Natural killer cell treated with Interleukin-12 subunit alpha and Interleukin-12 subunit beta and Interleukin-15 and Interleukin-18, amount 100 ng/mL, for 72 hours (primary cell): ENCODE measurements at places on chromosomes 3 and 15.

DNA sequence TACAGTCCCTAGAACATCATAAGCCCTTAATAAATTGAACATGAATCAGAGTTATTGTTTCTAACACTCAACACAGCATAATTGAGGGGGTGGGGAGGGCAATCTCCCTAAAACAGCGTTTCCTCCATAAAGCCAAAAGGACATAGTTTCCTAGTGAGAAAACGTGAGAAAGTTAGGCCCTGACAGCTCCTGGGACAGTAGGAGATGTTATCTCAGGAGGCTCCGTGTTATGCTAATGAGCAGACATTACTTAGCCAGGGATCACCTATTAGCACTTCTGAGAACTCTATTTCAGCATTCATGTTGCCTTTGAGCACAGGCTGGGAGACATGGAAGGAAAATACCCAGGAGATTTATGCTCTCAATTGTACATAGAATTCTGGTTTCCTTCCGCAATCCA, 229.1 kb upstream of the ADAMTS9 start:
- DNase-seq, result no peak
- H3K27me3 ChIP-seq, result no peaks in the 10 kb centered on the region
- no peaks in the 10 kb centered on the region for H3K4me1 ChIP-seq

DNA sequence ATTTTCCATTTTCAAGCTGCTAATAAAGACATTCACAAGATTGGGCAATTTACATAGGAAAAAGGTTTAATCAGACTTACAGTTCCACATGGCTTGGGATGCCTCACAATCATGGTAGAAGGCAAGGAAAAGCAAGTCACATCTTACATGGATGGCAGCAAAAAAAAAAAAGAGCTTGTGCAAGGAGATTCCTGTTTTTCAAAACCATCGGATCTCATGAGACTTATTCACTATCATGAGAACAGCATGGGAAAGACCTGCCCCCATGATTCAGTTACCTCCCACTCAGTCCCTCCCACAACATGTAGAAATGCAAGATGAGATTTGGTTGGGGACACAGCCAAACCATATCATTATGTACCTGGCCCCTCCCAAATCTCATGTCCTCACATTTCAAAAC, 202.0 kb downstream of the FNDC3B start:
- peaks cover 44% of the 10 kb centered on the region for H3K4me1 ChIP-seq
- H3K27ac ChIP-seq, result peak overlapping the region; percentile 56
- no peak for DNase-seq
- no peak overlapping the region for H3K4me3 ChIP-seq

DNA sequence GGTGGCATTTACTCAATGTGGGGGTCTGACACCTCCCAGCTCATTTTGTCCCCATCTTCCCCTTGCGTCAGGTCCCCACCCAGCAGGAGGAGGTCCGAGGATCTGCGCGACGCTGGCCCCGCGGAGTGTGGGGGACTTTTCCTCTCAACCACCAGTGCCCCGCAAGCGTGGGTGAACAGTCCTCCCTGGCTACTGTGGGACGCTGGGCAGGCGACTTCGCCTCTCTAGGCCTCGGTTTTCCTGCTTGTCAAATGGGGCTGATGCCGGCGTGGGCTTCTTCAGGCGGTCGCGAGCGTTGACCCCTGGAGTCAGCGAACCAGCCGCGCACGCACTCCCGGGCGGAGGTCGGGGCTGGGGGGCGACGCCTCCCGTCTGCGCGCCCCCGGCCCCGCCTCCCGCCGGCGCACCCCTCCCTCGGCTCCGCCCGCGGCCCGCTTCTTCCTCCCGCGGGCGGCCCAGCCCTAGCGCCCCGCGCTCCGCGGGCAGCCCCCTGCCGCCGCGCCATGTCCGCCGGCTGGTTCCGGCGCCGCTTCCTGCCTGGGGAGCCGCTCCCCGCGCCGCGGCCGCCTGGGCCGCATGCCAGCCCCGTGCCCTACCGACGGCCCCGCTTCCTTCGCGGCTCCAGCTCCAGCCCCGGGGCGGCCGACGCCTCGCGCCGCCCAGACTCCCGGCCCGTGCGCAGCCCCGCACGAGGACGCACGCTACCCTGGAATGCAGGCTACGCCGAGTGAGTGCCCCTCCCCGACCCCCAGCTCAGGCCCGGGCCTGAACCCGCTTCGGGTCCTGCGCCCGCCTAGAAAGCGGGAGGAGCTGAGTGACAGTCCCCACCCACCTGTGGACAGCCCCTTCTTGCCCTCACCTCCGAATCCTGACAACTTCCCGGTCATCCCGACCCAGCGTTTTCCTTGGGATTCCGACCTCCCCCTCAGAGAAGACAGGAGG, at the start of gene PPM1M:
TSS of gene PPM1M (plus strand) at position 438 of the 942 bp plus-strand sequence. CDS start at position 504, 66 bp downstream.
- no peaks in the 10 kb centered on the region for H3K27me3 ChIP-seq
- peaks cover 70% of the 10 kb centered on the region for H3K4me1 ChIP-seq
- DNase-seq, result peak; percentile 81
- H3K36me3 ChIP-seq, result no peaks in the 10 kb centered on the region
- peak within 1 kb of the TSS; percentile 82 for H3K4me3 ChIP-seq

DNA sequence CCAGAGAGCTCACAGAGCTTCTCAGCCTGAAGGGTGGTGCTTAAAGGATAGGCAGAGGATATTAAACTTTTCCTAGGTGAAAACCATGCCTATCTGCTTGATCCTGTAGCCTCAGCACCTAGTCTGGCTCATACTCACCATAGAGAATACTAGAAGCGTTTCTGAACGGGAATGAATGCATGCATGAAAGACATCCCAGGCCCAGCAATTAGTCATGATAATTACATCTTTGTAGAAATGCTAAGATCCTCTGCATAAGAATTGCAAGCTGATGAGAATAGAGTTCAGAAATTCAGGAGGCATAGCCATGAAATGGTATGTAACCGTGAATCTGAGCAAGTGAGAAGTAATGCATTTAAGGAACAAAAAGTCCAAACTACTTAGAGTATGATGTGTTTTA, 5.9 kb upstream of the TMEM108 start:
- no peaks in the 10 kb centered on the region for H3K36me3 ChIP-seq
- no peak overlapping the region for H3K27ac ChIP-seq
- DNase-seq, result no peak
- no peak overlapping the region for H3K4me3 ChIP-seq
- peaks cover 32% of the 10 kb centered on the region for H3K27me3 ChIP-seq
- no peaks in the 10 kb centered on the region for H3K4me1 ChIP-seq

DNA sequence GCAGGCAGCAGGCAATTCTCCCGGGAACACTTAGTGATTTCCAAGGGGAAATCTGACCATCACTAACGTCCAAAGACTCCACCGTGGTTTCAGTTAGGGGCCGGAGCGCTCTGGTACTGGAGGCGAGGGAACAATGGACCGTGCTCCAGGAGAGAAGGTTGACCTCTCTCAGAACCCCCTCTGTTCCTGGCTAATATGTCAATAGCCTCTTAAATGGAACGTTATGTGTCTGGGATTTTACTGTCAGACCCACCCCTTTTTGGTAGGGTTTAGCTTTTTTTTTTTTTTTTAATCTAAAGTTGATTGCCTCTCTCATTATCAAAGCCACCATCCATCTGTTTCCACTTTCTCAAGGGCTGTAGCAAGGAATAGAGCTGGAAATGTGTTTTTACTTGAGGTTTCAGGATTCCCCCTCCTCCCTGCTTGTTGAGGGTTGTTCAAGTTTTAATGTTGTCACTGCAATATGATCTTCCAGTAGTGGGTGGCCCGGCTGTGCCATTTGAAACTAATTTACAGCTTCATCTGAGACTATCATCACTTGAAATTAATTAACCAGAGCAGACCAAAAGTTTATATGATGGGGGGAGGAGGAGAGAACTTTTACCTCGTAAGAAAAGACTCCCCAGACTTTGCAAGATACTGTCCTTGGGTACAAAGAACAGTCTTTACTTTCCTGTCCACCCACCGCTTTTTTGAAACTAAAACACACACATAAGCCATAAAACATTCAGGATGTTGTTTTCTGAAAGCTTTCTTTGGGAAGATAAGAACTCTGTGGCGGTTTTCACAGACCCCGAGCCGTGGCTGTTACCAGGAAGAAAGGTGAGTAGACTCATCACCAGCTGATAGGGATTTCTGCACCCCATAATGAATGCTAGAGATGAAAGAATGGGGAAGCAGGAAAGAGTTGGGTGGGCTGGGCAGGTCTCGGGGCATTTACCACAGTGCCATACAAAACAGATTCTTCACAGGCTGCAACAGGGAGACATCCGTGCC, 187.8 kb downstream of the UACA start:
- H3K4me3 ChIP-seq, result no peak overlapping the region
- peaks cover 7% of the 10 kb centered on the region for H3K36me3 ChIP-seq
- H3K27me3 ChIP-seq, result peaks cover 38% of the 10 kb centered on the region

DNA sequence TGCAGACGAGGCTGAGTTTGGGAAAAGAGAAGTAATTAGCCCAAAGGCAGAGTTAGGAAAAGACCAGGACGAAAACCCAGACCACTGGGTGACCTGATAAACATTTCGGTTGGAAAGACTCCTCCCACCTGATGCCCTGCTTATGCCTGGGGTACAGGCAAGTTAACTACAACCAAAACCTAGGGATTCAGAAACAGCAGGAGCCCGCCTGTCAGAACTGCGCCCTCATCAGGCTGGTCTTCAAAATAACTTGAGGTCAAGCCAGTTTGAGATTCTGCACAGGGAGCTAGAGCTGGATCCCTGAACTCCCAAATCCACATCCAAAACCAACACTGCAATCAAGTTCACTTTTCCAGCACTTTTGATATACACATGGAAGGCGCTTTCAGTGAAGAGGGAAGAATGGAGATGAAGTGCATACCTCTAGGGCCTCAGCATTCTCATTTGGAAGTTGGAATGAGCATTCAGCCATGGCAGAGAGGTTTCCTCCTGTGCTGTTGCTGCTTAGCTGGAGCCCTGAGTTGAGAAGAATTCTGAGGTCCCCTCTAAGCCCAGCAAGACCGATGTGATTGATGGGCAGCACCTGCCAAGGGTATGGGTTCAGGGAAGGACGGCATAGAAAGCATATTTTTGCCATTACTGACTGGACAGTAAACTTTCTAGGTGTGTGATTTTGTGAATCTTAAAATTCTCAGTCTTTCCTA, 11.6 kb downstream of the TSEN2 start:
- no peaks in the 10 kb centered on the region for H3K4me1 ChIP-seq
- H3K4me3 ChIP-seq, result no peak overlapping the region
- DNase-seq, result no peak
- H3K36me3 ChIP-seq, result peaks cover 4% of the 10 kb centered on the region
- H3K27ac ChIP-seq, result no peak overlapping the region

GRCh38 chr3:161163297-161163696, 57.8 kb upstream of the NMD3 start:
- no peak for DNase-seq
- no peak overlapping the region for H3K4me3 ChIP-seq
- no peaks in the 10 kb centered on the region for H3K4me1 ChIP-seq
- H3K36me3 ChIP-seq, result peaks cover 5% of the 10 kb centered on the region
- peaks cover 7% of the 10 kb centered on the region for H3K27me3 ChIP-seq
- no peak overlapping the region for H3K27ac ChIP-seq

GRCh38 chr3:152087153-152087552, 181.6 kb upstream of the MBNL1 start:
- no peak overlapping the region for H3K4me3 ChIP-seq
- no peaks in the 10 kb centered on the region for H3K4me1 ChIP-seq
- DNase-seq, result no peak
- no peaks in the 10 kb centered on the region for H3K36me3 ChIP-seq
- no peak overlapping the region for H3K27ac ChIP-seq

DNA sequence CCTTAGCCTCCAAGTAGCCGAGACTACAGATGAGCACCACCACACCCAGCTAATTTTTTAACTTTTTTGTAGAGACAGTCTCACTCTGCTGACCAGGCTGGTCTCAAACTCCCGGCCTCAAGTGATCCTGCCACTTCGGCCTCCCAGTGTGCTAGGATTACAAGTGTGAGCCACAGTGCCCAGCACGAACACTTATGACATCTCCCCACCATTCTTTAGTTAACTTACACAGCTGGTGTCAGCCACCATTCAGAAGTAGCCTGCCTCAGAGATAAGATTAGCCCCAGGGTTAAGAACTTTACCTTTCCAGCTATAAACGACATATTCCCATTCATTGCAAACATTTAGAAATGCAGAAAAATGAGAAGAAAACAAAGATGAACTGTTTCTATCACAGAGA, 58.2 kb downstream of the TRPM7 start:
- H3K27ac ChIP-seq, result no peak overlapping the region
- peaks cover 14% of the 10 kb centered on the region for H3K36me3 ChIP-seq
- no peak for DNase-seq
- H3K4me1 ChIP-seq, result peaks cover 3% of the 10 kb centered on the region

GRCh38 chr3:56294286-56294685, 174.0 kb downstream of the ERC2 start:
- no peak for DNase-seq
- no peaks in the 10 kb centered on the region for H3K36me3 ChIP-seq
- H3K4me1 ChIP-seq, result no peaks in the 10 kb centered on the region

GRCh38 chr15:69556344-69556743, 103.7 kb downstream of the RPLP1 start:
- H3K4me3 ChIP-seq, result no peak overlapping the region
- peaks cover 5% of the 10 kb centered on the region for H3K27me3 ChIP-seq
- peaks cover 3% of the 10 kb centered on the region for H3K36me3 ChIP-seq
- DNase-seq, result no peak
- peaks cover 7% of the 10 kb centered on the region for H3K4me1 ChIP-seq
- H3K27ac ChIP-seq, result no peak overlapping the region

DNA sequence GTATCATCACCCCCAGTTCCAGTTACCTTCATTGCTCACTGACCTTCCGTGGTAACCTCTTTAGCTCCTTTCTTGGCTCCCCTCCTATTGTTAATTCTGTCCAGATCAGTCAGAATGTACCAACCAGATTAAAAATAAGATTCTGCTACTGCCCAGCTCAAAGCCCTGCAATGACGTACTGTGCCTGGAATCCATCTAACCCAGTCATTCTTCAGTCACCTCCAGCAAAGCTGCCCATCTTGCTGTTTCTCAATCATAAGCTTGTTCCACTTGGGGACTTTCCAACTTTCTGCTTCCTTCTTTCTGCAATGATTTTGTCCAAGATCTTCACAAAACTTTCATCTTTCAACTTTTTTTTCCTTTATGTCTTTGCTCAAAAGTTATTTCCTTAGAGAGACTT, 512.0 kb upstream of the ZNF385D start:
- H3K27me3 ChIP-seq, result no peaks in the 10 kb centered on the region
- H3K4me1 ChIP-seq, result no peaks in the 10 kb centered on the region
- H3K27ac ChIP-seq, result no peak overlapping the region
- DNase-seq, result no peak
- H3K4me3 ChIP-seq, result no peak overlapping the region
- no peaks in the 10 kb centered on the region for H3K36me3 ChIP-seq

GRCh38 chr3:25820816-25821486, 31.1 kb downstream of the OXSM start:
- no peaks in the 10 kb centered on the region for H3K36me3 ChIP-seq
- peaks cover 21% of the 10 kb centered on the region for H3K27me3 ChIP-seq
- peaks cover 2% of the 10 kb centered on the region for H3K4me1 ChIP-seq

GRCh38 chr15:68370768-68371151, 61.2 kb downstream of the ITGA11 start:
- no peak overlapping the region for H3K4me3 ChIP-seq
- peaks cover 13% of the 10 kb centered on the region for H3K27me3 ChIP-seq
- no peak overlapping the region for H3K27ac ChIP-seq
- H3K36me3 ChIP-seq, result no peaks in the 10 kb centered on the region
- H3K4me1 ChIP-seq, result no peaks in the 10 kb centered on the region

DNA sequence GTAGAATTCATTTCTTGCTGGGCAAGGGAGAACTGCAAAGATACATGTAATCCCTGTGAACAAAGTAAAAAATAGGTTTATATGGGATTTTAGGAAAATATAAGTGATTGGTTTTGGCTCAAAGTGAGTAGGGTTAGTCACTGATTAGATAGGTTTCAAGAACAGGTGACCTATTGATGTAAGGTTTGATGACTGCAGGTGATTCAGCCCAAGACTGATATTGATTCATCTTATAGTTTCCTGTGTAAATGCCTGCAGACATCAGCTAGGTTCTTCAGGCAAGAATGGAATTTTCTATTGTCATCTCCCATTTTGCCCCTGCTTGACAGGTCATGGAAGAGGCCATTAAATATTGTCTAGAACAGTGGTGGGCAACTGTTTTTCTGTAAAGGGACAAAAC, 23.9 kb upstream of the ARID3B start:
- H3K4me3 ChIP-seq, result no peak overlapping the region
- no peaks in the 10 kb centered on the region for H3K27me3 ChIP-seq
- H3K4me1 ChIP-seq, result peaks cover 4% of the 10 kb centered on the region
- H3K27ac ChIP-seq, result no peak overlapping the region
